MCF 10A (cell line): ENCODE measurements at places on chromosomes 7 and 10.

GRCh38 chr7:135158141-135158655 is 10.3 kb downstream of the TMEM140 start:
- H3K27me3 ChIP-seq = no peaks in the 10 kb centered on the region
- no peak overlapping the region for H3K4me3 ChIP-seq
- peaks cover 1% of the 10 kb centered on the region for H3K36me3 ChIP-seq

DNA sequence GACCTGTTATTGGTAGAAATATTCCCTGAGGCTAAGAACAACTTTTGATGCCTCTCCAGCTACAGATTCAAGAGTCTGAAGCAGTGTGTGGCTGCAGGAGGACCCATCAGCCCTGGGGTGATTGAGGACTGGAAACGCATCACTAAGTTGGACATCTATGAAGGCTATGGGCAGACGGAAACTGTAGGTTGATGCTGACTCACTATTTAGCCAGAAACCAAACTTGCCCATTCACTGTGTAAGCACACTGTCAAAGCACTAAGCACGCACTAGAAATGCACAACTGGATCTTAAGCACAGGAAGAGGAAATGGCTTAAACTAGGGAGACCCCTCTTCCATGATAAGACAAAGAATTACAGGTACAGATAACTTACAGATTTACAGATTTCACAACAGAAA is 20.8 kb downstream of the ACSM6 start:
- H3K27me3 ChIP-seq = no peaks in the 10 kb centered on the region
- no peak overlapping the region for H3K27ac ChIP-seq
- H3K4me1 ChIP-seq = peaks cover 21% of the 10 kb centered on the region
- H3K36me3 ChIP-seq = peaks cover 5% of the 10 kb centered on the region
- DNase-seq = peak; percentile 43

GRCh38 chr7:25054819-25055519 is 70.1 kb downstream of the CYCS start:
- no peak for DNase-seq
- no peak overlapping the region for H3K27ac ChIP-seq
- no peak overlapping the region for H3K4me3 ChIP-seq
- H3K4me1 ChIP-seq = peaks cover 9% of the 10 kb centered on the region
- H3K36me3 ChIP-seq = no peaks in the 10 kb centered on the region

DNA sequence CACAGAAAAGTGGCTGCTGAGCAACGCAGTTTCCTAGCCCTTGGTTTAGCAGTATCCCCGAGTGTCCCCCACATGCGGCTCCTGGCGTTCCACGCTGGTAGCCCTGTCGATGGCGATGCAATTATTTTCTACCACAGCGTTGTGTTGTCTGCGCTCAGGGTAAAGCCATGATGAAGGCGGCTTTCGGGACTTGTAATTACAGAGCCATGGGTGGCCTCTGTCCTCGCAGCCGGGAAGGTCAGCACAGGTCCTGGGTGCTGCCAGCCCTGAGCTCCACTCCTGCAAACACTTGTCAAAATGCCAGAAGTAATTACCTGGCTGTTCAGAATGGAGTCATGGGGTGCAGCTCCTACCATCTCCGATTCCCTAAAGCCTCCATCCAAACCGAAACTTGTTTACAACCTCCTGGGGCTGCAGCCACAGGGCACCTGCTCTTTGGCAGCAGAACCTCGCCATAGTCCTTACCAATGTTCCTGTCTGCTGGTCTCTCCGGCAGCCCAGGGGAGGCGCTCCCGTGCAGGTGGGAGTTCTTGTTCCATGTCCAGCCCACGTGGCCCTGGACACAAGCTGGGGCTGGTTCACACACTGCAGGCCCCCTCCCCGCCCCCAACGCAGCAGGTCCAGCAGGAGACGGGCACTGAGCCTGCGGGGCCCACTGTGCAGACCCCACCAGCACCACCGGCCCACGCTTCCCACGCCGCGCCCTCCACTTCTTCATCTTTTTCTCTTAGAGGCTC is 512.6 kb downstream of the PTPRN2 start:
- H3K36me3 ChIP-seq = no peaks in the 10 kb centered on the region
- H3K4me1 ChIP-seq = no peaks in the 10 kb centered on the region
- DNase-seq = no peak
- no peak overlapping the region for H3K27ac ChIP-seq

- no peak overlapping the region for H3K4me3 ChIP-seq
- H3K27ac ChIP-seq = no peak overlapping the region
- peaks cover 22% of the 10 kb centered on the region for H3K4me1 ChIP-seq
- H3K36me3 ChIP-seq = no peaks in the 10 kb centered on the region
- no peak for DNase-seq
- H3K27me3 ChIP-seq = no peaks in the 10 kb centered on the region
Measured at GRCh38 chr7:134510646-134511045, 16.7 kb upstream of the AKR1B10 start.

DNA sequence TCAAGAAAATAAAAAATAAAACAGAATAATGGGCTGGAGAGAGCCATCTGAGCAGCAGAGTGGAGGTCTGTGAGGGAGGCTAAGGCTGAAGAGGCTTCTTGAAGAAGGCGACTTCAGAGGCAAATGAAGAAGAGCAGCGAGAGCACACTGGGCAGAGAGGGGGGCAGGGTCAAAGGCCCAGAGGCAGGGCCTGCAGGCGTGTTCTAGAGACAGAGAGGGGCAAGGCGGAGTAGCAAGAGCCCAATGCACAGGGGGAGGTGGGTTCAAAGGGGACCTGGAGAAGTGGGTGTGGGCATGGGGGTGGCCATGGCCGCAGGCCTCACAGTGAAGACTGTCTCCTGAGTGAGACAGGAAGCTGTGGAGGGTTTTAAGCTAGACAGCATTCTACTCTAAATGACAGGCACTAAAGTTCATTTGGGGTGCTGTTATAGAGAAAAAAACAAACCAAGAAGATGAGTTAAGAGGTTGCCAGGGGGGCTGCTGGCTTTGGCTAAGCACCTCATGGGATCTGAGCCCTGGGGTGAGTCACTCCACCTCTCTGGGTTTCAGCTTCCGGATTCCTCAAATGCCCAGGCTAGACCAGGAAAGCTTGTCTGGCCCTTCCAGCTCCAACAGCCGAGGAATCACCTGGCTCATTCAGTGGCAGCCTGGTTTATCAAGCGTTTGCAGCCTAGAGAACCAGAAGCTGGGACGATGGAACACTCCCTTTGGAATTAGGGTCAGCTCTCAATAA is 81.7 kb downstream of the DLG5 start:
- no peaks in the 10 kb centered on the region for H3K27me3 ChIP-seq
- H3K27ac ChIP-seq = peak overlapping the region; percentile 78
- peaks cover 37% of the 10 kb centered on the region for H3K4me1 ChIP-seq
- H3K36me3 ChIP-seq = peaks cover 99% of the 10 kb centered on the region

GRCh38 chr7:11486271-11486670 is 345.7 kb downstream of the THSD7A start:
- no peaks in the 10 kb centered on the region for H3K4me1 ChIP-seq
- no peak overlapping the region for H3K27ac ChIP-seq
- H3K4me3 ChIP-seq = no peak overlapping the region
- H3K27me3 ChIP-seq = no peaks in the 10 kb centered on the region
- H3K36me3 ChIP-seq = no peaks in the 10 kb centered on the region
- no peak for DNase-seq

DNA sequence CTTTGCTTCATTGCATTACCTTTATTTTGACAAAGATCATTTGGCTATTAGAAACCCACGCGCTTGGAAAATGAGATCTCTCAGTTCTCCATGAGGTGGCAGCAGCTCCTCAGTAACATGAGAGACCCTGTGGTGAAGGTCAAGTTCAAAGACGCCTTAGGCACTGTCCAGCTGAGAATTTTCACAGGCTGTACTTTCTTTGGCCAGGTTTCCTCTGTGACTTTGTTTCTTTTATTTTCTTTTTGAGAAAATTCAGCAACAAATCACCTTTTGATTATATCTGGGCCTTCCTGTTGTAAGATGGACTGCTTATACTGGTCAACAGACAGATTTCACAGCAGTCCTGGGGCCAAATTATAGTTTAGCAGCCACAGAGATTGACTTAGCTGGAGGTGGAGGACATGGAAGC is 54.5 kb downstream of the RAB18 start:
- no peak overlapping the region for H3K27ac ChIP-seq
- H3K4me1 ChIP-seq = no peaks in the 10 kb centered on the region
- H3K27me3 ChIP-seq = no peaks in the 10 kb centered on the region
- H3K36me3 ChIP-seq = no peaks in the 10 kb centered on the region
- peak; percentile 81 for DNase-seq
- no peak overlapping the region for H3K4me3 ChIP-seq
